AG20443 (cell line): ENCODE measurements at places on chromosomes 1 and 21.
A peak's percentile ranks its signal among the peaks of the same experiment; 100 is the strongest.

DNA sequence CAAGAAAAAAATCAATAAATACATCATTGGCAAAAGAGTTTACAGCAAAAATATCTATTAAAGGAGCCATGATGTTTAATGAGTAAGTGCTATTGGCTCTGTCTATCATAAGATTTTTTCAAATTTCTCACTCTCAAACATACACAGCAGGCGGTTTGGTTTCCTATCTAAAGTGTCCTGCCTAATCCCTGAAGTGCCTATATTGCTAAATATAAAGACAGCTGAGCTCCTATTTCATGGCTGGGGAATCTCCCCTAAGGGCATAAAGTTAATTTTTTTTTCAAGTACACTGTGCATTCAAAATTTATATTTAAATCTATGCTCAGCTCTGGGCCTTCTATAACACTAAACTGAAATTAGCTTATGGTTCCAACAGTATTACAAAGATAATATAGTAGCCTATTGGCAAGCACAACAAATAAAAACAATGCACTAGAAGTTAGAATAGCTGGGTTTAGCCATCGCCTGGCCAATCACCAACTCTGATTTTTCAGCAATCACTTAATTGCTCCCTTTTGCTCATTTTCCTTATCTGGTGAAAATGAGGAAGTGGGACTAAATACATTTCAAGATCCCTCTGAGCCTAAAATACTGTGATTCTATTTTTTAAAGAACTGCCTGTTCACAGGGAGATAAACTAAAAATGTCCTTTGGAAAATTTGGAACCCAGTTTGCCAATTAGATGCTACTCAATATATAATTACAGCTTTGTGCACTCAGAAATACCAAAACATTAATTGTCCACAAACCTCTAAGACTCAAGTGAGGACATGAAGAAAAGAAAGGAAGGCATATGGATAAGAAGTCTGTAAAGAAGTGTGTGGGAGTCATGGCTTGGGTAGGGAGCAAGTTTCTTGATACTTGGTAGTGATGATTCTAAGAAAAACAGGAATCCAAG is 62.5 kb downstream of the WDR64 start:
- no peak for DNase-seq

GRCh38 chr1:77371396-77371795 is 89.6 kb downstream of the AK5 start:
- no peak for DNase-seq

GRCh38 chr1:53678046-53678445 is 60.9 kb downstream of the GLIS1 start:
- DNase-seq: no peak

DNA sequence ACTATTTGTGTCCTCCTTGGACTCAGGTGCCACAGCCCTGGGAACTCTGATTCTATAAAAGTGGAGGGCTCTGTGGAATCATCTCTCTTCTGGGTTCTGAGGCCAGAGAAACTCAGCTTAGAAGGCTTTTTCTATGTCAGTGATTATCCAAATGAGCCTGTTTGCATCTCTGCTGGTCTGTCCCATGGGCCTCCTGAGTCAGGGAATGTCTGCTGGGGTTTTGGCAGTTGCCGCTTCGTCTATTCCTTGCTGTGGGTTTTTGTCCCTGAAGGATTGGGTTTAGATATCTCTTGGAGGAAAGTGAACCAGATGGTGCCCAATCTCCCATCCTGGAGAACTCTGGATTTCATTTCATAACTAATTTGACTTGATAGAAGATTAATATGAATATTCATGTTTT is 297.6 kb downstream of the HHAT start:
- DNase-seq: no peak

DNA sequence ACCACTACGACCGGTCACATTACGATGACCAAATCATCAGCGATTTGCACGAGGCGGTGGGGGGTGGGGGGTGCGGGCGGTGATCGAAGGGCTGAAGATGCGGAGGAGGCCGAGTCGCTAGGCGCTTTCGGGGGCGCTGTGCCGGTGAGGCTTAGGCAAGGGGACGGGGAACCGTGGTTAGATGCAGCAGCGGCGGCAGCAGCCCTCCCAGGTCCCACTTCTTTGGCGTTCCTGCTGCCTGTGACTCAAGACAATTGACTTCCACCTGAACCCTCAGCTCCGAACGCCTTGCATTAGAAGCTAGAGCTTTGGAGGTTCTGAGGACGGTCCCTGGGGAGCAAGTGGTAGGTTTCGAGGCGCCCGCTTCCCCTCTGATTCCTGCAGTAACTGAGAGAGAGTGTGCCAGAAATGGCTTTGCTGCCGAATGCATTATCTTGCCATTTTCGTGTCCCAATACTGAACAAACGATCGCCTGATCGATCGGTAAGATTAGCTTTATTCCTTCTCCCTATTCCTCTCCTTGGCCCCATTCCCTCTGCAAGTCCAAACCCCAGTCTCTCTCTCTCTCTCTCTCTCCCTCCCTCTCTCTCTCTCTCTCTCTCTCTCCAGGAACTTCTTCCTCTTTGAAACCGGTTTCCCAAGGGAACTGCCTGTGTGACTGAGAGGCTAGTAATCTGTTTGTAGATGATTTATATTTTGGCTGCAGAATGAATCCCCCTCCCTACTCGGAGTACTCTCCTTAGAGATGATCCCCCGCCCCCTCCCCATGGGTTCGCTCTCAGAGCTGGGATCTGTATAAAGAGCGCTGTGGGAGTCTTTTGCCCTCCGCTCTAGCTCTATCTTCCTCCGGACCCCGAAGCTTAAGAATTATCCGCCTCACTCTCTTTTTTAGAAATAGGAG is 735 bp upstream of the BRINP3 start:
- DNase-seq: peak; percentile 5

DNA sequence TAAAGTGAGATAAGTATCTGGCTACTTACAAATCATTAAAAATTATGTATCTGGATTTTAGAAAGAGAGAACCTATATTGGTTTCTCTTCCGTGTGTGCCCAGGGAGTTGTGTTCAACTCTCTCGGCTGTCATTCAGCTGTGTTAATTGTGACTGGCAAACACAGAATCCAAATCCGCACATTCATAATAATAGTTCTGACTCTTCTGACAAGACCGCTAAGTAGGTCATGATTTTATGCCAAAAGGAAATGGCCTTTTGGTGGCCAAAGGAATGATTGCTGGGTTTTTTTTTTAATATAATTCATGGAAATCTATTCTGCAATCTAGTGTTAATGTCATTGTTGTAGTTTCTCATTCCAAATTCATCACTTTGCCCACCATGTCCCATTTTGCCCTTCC is 110.7 kb downstream of the AK5 start:
- DNase-seq: no peak

DNA sequence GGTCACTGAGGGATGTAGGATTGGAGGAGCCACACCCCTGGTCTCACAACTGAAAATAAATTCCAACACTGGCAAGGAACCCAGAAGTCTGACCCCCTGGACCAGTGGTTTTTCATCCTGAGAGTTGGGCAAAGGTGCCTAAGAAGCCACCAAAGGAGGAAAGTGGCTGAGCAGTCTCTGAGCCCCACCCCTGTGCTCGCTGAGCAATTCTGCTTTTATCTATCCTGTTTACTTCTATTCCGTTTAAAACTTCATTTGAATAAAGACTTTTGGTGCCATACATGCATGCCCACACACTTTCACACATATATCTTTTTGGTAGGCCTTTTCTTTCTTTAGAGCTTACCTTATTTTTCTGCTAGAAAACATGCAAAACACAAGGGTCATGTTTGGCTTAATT is 13.9 kb upstream of the CD53 start:
- DNase-seq: no peak

GRCh38 chr1:220224033-220224432 is 48.2 kb downstream of the RAB3GAP2 start:
- no peak for DNase-seq

- no peak for DNase-seq
Measured at GRCh38 chr1:63630238-63630637, 37.0 kb downstream of the PGM1 start.

GRCh38 chr21:36910581-36911307 is 55.7 kb downstream of the HLCS start:
- peak; percentile 34 for DNase-seq

- DNase-seq: peak; percentile 63
Measured at GRCh38 chr1:94801919-94802546, 18.1 kb upstream of the SLC44A3 start.

- no peak for DNase-seq
Measured at GRCh38 chr1:211643324-211644212, 31.9 kb downstream of the NEK2 start.

GRCh38 chr21:34613679-34614627 is 960 bp downstream of the RCAN1 start:
- DNase-seq: peak; percentile 43

DNA sequence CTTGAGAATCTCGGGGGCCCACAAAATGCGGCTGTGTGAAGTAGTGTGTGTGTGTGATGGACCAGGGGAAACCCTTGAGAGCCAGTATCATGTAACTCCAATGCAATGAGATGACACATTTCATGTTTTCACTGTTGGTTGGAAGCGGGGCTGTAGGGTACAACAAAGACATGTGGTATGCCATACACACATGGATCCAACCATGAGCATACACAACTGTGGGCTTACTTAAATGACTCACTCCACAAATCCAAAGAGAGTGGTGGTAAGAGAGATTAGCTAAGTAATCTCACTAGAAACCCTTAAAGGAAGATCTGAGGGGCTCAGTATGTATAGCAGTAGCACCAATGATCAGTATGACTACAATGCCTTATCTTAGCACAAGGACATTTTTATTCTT is 225.7 kb downstream of the SIPA1L2 start:
- no peak for DNase-seq

GRCh38 chr1:183080406-183080805 is 57.2 kb downstream of the LAMC1 start:
- DNase-seq: peak; percentile 46

DNA sequence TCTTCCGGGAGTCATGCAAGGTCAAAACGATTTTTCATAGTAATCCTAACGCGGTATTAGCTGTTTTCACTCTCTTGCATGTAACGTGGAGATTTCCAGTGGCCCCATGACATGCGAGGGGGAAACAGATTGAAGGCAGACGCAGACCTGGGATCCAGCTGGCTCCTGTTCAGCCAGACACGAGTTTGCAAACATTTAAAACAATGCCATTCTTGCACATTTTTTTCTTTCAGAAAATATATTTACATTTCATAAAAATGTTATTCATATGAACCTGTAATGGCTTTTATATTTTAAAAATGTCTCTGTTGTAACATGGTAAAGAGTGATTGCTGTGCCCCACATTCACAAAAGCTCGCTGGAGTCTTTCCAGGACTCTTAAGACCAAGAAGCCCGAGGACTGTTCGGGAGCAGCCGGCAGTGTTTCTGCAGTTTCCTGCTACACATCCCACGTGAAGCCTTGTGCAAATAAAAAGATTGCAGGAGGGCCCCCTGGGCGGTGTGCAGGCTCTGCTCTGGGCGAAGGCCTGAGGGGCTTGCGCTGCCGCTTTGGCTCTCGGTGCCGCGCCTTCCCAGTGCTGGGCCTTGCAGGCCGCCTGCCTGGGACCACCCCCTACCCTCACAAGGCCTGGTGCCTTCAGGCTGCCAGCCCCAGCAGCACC is 184.9 kb downstream of the DYRK1A start:
- no peak for DNase-seq

DNA sequence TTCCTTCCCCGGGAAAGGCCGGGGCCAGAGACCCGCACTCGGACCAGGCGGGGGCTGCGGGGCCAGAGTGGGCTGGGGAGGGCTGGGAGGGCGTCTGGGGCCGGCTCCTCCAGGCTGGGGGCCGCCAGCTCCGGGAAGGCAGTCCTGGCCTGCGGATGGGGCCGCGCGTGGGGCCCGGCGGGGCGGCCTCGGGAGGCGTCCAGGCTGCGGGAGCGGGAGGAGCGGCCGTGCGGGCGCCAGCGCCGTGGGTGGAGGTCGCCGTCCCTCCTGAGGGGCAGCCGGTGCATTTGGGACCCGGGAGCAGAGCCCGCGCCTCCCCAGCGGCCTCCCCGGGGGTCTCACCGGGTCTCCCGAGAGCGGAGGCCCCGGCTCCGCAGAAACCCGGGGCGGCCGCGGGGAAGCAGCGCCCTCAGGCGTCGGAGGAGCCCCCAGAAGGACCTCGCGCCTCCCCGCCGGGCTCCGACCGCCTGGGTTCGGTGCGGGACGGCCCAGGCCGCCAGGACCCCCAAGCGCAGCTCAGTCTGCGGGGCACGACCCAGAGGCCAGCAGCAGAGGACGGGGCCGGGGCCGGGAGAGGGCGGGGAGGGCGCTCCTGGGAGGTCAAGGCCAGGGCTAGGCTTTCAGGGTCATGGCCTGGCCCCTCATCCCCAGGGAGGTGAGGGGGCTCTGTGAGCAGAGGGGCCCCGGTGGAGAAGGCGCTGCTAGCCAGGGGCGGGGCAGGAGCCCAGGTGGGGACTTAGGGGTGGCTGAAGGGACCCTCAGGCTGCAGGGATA is 7.2 kb upstream of the SLX9 start:
- peak; percentile 83 for DNase-seq

DNA sequence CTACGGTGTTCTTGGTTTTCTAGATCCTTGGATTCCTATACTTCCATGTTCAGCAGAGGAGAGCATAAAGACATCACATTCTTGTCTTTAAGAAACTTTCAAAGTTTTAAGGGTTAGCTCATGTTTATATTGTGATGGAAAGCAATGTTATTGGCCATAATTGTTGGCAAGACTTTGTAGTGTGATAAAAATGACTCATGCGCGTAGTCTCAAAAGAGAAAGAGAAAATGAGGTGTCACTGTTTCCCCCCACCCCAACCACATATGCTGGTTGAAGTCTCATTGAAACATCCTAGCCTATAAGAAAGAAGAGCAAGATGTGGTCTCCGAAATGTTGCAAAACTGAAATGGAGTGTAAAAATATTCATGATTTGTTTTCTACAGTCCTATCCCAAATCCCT is 348.8 kb downstream of the PTBP2 start:
- DNase-seq: no peak

- DNase-seq: no peak
Measured at GRCh38 chr1:70290218-70290617, 64.3 kb downstream of the ANKRD13C start.

GRCh38 chr1:105608713-105609112 is 1447.8 kb upstream of the PRMT6 start:
- DNase-seq: no peak

- no peak for DNase-seq
Measured at GRCh38 chr1:23563755-23564374, 4.6 kb upstream of the ID3 start.

DNA sequence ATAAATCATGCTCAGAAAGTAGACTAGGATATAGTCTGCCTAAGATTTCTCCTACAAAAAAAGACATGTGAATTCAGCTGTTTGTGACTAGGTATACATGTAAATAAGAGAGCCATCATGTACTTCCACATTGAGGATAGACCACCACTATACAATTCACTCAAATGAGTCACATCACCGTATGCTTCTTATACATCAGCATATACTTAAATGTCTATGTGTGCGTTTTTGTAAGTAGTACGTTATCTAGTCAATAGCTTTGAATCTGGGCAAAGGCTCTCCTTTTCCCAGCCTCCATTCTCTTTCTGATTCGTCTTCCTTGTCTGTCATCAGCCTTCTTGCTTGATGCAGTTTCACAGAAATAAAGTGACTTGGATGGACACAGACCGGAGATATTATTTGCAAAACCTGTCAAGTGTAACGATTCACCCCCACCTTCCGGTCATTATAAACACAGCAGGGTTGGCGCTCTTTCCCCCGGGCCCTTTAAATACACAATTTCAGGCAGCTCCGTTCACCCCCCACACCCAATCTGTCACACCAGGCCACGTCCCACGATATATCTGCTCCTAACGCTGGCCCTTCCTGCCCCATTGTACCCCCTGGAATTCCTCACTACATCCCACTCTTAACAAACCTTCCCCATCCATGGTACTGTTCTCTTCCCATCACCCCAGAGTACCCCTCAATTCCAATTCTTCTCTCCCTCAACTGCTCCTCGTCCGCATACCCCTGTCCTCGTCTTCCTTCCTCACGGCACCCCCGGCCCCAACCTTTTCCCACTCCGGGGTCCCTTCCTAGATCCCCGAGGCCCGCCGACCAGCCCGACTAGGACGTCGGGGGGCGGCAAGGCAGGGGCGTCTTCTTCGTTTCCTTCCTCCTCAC is 636 bp downstream of the VAMP4 start:
- DNase-seq: peak; percentile 54
